Stomach (tissue), 19 donors: ENCODE measurements at places on chromosomes 7 and 10.
A peak's percentile ranks its signal among the peaks of the same experiment; 100 is the strongest.

- no peak for DNase-seq
Measured at GRCh38 chr10:62626079-62626478, 178.4 kb upstream of the ADO start.

GRCh38 chr10:117240621-117241529, at the start of gene SLC18A2:
Gene SLC18A2, plus strand, starts transcription at chr10:117241114. Its CDS starts 580 bp downstream, at chr10:117241694.
- peak; percentile 35 for DNase-seq

DNA sequence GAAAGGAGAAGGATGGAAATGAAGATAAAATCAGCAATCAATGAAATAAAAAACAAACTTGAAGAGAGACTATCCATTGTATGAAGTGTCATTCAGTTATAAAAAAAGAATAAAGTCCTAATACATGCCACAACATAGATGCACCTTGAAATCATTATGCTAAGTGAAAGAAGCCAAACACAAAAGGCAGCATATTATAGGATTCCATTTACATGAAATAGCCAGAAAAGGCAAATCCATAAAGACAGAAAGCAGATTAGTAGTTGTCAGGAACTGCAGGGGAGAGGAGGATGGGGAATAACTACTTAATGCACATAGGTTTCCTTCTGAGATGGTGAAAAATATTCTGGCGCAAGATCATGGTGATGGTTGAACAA, 6.6 kb upstream of the PON1 start:
- DNase-seq, result no peak

- no peak for DNase-seq
Measured at GRCh38 chr7:123757095-123757494, 8.3 kb upstream of the WASL start.

DNA sequence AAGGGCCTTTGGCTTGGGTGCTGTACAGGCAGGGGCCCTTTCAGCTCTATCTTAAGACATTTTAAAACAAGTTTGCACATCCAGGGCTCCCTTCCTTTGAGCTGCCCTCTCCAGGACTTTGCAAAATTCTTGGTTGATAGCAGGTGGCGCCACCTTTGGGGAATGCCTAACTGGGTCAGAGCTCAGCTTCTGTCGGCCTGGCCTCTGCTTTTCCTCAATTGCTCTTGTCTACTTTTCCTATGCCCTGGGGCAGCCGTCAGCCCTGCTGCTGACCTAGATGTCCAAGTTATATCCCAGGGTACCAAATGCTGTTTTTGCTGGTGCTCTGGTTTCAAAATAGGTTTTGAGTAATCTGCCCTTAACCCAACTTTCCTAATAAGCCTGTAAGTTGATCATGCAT, 65.8 kb downstream of the APBB1IP start:
- DNase-seq, result no peak

GRCh38 chr7:13871008-13871407, 118.5 kb downstream of the ETV1 start:
- no peak for DNase-seq

DNA sequence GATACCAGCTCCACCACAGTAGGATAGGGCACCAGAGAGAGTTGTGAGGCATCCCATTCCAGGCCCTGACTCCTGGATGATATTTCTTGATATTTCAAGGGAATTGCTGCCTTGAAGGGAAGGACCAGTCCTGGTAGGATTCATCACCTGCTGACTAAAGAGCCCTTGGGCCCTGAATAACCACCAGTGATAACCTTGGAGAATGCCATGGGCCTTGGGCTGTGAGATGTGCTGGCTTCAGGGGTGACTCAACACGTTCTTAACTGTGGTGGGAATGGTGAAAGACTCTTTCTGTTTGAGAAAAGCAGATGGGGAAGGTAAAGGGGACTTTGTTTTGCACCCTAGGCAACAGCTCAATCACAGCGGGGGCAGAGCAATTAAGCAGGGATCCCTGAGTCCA, 21.4 kb upstream of the ASZ1 start:
- no peak for DNase-seq

DNA sequence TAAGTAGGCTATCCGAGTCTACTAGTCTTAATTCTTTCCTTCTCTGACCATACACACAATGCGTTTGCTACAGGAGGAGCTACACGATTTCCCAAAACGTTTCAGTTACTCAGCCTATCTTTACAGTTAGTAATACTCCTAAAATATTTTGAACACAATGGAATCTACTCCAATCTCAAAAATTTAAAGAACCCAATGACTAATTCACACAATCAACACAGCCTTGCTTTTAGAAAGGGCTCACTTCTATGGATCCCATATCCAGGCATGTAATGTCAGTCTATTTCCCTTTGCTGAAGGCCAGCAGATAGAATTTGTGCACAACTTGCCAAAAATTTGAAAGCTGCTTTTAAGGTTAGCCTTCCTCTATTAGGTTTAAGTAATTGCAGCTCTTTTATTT, 107.2 kb downstream of the VPS41 start:
- no peak for DNase-seq

DNA sequence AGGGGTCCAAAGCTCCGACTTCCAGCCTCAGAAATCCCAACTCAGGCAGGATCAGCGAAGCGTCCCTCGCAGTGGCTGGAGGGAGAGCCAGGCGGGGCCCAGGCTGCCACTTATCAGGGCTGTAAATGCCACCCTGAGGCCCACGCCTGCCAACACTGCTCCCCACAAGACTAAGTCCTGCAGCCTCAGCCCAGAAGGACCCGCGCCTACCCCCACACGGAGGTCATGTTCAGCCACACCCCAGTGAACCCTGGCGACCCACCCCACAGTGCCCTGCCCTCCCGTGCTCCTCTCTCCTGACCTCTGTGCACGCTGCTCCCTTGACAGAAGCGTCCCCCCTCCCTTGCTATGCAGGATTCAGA, 3.2 kb downstream of the PSMG3 start:
- DNase-seq, result peak; percentile 63

- no peak for DNase-seq
Measured at GRCh38 chr10:94602729-94603515, 57.3 kb downstream of the HELLS start.

GRCh38 chr10:63200431-63200830, 67.3 kb downstream of the NRBF2 start:
- DNase-seq, result no peak

GRCh38 chr7:140829720-140830119, 95.0 kb downstream of the BRAF start:
- DNase-seq, result no peak

GRCh38 chr7:47813620-47814260, 134.5 kb downstream of the PKD1L1 start:
- DNase-seq, result no peak

DNA sequence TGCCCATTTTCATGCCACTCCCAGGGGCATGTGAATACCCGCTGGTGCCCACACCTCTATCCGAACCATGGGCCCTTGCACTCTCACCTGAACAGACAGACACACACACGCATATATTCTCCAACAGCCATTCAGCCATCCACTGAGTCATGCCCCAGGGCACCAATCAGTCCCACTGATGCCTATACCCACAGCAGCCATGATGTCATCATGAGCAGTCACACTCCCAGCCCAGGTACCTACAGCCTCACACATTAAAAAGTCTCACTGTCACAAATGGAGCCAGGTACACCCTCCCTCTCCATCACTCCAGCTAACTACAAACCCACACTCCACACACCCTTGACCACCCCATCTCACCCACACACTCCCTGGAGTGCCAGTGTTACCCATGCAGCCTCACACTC, 12.2 kb downstream of the VSIR start:
- no peak for DNase-seq

DNA sequence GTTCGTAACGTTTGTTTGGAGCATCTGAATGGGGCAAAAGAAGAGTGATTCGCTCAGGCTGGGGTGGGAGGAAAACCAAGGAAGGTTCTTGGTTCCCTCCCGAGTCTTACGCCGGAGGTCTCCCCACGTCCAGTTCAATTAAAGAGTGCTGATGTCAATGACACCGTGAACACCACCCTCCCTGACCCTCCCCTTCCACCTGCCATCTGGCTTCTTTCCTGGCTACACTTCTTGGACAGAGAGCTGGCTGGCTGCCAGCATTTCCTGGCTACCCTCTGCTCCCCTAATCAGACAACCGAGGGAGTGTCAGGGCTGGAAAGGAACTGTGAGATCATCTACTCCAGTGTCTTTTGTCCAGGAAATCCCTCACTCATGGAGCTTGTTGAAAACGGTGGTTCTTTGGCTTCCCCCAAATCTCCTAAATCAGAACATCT, 24.1 kb upstream of the FFAR4 start:
- peak; percentile 84 for DNase-seq

- DNase-seq, result no peak
Measured at GRCh38 chr10:361203-362081, 226.2 kb downstream of the ZMYND11 start.
